ENCODE measurements at places on chromosomes 12 and 14.
A peak's percentile ranks its signal among the peaks of the same experiment; 100 is the strongest.

DNA sequence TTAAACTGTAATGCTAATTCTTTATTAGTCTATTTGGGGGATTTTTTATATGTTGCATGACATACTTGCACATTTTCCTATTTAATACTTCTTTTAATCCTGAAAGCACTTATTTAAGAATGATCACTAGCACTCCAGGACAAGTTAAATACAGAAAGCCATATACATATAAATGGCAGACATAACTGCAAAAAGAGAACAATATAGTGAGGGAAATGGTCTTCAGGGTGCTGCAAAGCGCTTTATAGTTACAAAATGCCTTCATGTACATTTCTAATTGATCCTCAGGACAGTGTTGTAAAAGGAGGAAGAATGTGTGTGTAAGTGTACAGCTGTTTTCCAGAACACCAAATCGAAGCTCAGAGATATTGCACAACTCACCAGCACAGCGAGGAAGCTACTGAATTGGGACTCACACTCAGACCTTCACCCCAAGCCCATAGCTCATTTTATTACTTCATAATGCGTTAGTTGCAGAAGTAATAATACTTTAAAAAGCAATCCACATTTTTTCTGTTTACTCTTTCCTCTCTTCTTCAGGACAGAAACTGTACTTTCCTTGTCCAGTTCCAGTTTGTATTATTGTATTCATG lies 428.2 kb downstream of the RAD51B start:
- no peak for DNase-seq

GRCh38 chr12:39723831-39724230 lies 104.2 kb upstream of the ABCD2 start:
- DNase-seq, result peak; percentile 18

GRCh38 chr14:50718949-50719348 lies 50.8 kb upstream of the SAV1 start:
- no peak for DNase-seq

- DNase-seq, result no peak
These were observed 31.5 kb downstream of the CCNK start for GRCh38 chr14:99512571-99513182.

- peak; percentile 52 for DNase-seq
These were observed 141.3 kb downstream of the PRKCH start for GRCh38 chr14:61462566-61463193.

- DNase-seq, result peak; percentile 49
These were observed 17.0 kb downstream of the EAPP start for GRCh38 chr14:34522496-34522895.

GRCh38 chr14:42002141-42002540 lies 395.5 kb downstream of the LRFN5 start:
- DNase-seq, result no peak

GRCh38 chr12:46942579-46942978 lies 116.8 kb upstream of the SLC38A4 start:
- DNase-seq, result no peak

GRCh38 chr14:59931237-59931636 lies 11.3 kb downstream of the LRRC9 start:
- DNase-seq, result no peak
